ENCODE measurements at places on chromosomes 4 and X.
A peak's percentile ranks its signal among the peaks of the same experiment; 100 is the strongest.

GRCh38 chrX:154046031-154046781 is 26.5 kb upstream of the IRAK1 start:
- no peak for DNase-seq

GRCh38 chrX:111581086-111581485 is 69.6 kb downstream of the SERTM2 start:
- DNase-seq: no peak

GRCh38 chr4:148445860-148446330 is 3.7 kb upstream of the NR3C2 start:
- no peak for DNase-seq

- no peak for DNase-seq
Observed at GRCh38 chr4:113969709-113970334, 9.6 kb downstream of the ARSJ start.

GRCh38 chr4:147299205-147299604 is 181.7 kb upstream of the EDNRA start:
- no peak for DNase-seq

- no peak for DNase-seq
Observed at GRCh38 chr4:4328840-4329239, 38.8 kb downstream of the ZBTB49 start.

DNA sequence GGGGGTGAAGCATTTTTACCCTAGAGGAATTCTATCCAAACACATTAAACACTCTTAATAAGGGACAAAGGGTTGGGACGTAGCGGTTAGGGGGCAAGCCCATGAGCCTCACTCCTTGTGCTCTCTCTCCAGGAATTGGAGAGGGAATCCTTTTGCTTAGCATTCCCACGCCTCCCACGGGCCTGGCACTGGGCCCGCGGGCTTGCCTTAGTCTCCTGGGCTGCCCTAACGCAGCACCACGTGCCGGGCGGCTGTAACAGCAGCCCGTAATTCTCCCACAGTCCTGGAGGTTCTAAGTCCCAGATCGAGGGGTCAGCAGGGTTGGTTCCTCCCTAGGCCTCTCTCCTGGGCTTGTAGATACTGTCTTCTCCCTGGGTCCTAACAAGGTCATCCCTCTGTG is 67.5 kb downstream of the TBL1X start:
- DNase-seq: no peak

DNA sequence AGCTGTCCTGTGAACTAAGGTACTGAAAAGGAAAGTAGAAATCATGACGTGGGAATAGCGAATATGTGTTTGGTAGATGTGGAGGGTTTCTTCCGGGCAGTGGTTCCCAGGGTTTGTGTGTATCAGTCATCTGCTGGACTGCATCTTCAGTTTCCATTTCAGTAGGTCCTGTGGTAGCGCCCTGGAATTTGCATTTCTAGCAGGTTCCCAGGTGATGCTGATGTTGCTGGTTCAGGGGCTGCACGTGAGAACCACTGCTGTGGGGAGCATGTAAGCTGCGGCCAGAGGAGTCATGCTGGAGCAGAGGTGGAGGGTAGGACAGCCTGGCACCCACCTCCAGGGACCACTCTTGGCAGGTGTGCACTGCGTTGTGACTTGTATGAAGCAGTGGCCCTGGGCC is 47.1 kb downstream of the ARHGAP10 start:
- no peak for DNase-seq

DNA sequence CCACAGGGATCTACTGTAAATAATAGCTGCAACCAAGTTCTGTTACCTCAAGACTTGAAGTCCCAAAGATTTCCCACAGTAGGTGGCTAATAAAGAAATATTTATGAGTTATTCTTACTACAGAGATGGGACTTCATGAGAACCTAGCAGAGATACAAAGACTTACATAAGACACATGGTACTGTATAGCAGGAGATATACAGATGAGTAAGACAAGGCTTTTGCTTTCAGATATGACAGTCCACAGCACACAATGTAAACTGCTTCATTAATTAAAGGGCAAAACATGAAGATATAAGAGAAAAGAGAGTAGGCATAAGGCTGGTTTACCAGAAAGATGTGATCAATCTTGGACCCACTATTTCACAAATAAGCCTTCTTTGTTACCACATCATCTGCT is 6.6 kb downstream of the ANKRD17 start:
- no peak for DNase-seq

DNA sequence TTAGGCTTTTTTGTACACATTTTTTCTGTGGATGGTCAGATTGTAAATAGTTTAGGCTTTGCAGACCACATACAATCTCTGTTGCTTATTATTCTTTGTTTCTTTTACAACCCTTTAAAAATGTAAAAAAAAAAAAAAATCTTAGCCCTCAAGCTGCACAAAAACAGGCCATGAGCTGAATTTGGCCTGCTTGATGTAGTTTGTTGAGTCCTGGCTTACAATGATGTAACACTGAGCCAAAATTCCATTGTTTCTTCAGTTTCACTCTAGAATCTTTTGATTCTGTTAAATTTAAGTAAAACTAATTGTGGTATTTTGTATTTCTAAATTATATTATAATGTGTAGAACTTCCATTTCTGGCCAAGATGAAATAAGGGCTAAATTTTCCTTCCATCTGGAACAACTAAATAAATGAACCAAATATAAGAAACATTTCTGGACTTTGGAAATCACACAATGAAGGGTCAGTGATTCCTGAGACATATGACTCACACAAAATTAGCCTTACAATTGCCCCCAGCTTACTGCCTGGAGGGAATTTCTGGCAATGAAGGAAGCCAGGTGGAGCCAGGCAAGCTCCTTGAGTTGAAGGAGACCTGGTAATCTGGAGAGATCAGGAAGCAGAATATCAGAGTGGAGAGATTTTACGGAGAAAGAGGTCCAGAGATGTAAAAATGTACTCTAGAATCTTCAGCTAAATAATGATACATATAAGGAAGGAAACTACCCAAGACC is 29.8 kb downstream of the IQCM start:
- DNase-seq: no peak

DNA sequence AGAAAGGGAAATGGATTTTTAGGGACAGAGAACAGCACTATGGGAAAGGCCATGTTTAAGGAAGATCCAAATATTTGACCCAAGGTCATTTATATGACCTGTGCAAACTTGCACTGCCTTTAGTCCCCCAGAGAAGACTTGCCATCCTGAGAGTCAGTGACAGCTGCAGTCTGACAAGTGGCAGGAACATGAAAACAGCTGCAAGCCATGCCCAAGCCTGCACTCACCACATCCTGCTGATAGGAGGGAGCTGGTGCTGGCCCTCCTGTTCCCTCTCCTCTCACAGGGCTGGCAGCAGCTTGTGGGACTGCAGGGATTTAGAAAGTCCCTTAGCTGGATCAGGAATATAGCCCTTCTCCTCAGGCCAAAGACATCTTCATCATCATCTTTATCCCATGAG is 187.7 kb downstream of the RAP1GDS1 start:
- DNase-seq: no peak

DNA sequence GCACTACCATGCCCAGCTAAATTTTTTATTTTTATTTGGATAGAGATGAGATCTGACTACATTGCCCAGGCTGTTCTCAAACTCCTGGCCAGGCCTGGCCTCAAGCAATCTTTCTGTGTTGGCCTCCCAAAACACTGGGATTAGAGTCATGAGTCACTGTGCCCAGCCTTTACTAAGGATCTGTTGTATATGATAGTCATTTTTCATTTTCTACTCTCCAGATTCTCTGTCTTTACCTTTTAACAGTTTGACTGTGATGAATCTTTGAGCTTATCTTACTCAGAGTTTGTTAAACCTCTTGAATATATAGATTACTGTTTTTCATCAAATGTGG is 161.8 kb downstream of the FNIP2 start:
- no peak for DNase-seq

DNA sequence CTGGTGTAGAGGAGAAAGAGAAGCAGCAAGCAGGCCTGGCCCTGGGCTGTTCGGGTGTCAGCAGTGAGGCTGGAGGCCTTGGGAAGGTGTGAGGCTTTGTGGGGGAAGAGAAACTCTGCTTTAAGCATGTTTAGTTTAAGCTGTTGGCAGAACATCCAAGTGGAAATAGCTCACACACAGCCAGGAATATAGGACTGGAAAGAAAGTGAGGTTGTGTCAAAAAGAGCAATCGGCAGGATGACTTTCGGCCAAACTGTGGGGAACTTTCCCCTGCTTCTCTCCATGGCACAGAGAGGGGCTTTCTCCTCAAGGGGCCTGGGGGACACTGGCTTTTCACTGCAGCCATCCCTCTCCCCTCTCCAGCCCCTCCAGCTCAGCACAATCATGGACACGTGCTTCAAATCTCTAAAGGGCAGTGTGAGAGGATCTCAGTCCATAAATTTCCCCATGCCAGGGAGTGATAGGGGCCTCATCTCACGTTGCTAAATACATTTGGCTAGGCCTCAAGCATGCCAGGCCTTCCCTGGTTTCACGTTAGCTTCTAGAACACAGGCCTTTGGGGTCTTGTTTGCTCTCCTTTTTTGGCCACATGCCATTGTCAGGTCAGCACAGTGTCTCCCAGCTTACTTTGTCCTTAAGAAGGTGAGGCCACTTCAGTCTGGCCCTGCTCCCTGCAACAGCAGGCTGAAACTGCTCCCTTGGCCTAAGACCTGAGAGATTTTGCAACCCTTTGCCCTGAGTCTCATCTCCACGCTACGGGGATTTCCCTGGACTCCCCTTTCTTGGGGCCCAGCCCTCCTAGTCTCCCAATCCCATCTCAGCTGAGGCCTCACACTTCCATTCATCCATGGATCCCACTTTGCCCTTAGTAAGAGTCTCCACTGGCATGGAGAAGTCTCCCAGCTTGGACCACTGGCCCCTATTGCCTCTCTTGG is 8.3 kb upstream of the CITED1 start:
- DNase-seq: no peak

DNA sequence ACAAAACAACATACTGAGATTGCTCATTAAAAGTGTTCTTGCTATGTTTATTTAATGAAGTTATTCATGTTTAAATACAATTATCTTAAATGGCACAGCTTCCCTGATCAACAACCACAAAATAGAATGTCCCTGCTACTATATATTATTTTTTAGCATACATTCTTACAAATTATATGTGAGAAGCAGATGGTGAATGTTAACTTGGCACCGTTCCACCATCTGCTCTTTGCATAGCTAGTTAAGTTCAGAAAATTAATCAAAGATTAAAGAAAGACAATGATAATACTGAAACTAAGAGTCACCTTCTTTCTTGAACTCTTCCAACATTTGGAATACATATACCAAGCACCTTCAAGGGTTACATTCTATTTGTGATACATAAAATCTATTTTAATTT is 94.2 kb downstream of the PPP3CA start:
- no peak for DNase-seq

GRCh38 chrX:18929775-18930174 is 54.1 kb downstream of the PHKA2 start:
- DNase-seq: no peak

DNA sequence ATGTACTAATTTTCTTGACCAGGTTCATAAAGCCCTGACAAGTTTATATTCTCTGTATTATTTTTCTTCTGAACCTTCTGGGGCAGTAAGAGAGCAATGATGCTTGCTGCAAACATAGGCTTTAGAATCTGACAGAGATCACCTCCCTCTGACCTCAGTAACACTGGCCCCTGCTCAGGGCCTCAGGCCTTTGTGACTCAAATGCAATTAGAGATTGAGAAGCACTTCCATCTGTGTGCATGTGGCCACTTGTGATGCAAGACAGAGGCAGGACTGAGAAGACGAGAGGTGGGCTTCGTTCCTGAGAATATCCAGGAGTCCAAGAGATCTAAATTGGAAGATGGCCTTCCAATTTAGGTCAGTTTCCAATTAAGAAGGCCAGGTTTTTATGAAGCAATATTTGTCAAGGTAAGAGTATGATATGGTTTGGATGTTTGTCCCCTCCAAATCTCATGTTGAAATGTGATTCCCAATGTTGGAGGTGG is 82.8 kb upstream of the VEGFC start:
- DNase-seq: no peak

DNA sequence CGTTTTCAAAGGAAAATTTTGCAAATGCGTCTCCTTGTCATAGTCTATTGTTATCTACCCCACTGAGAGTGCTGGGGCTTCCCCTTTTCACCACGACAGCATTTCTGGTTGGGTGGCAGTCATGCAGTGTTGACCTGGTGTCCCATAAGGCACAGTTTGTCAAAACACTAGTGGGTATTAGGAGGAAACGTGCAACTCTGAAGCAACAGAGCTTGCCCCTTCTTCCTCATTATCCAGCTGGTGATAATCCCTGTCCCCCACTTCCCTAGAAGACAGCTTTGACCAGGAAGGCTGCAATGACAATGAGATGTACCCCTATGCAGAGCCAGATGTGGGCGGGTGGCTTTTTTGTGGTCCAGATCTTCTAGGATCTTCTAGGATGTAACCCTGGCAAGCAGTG is 1.8 kb downstream of the TBC1D1 start:
- peak; percentile 25 for DNase-seq

DNA sequence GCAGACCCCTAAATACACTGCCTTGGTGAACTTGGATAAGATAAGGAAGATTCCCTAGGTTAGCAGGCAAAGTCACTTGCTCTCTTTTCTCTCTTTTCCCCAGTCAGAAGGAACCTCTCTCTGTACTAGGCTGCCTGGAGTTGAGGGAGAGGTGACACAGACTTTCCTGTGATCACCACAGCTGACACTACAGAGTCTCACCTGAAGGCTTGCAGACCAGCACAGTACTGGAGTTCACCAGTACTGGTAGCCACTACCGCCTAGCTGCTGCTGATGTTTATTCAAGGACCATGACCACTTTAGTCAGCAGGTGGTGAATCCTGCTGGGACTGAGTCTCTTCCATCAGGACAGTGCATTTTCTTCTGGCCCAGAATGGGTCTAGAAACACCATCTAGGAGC is 63.3 kb downstream of the PTPN13 start:
- DNase-seq: no peak

DNA sequence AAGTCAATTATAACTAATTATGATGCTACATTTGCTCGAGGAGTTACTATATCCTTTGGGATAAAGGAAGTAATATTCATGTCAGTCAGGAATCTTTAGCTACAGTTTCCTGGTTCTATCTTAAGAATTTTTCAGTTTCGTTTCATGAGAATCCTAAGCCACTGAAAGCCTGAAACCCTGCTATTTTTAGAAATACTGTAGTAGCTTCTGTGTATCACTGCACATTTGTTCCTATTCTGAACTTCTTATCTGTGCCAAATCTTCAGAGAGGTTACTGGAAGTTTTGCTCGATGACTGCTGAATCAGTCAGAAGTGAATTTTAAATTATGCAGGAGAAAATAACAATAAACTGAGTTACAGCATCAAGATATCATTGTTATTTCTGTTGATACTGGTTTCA is 249.2 kb downstream of the TENM3 start:
- no peak for DNase-seq

- DNase-seq: no peak
Observed at GRCh38 chr4:160371446-160371845, 1268.6 kb downstream of the RAPGEF2 start.

- no peak for DNase-seq
Observed at GRCh38 chr4:81352446-81352835, 119.3 kb downstream of the RASGEF1B start.

GRCh38 chr4:45442466-45442865 is 681.4 kb downstream of the GABRG1 start:
- DNase-seq: no peak

- no peak for DNase-seq
Observed at GRCh38 chr4:3010577-3010976, 47.2 kb downstream of the GRK4 start.
